T-cell (primary cell): ENCODE measurements at places on chromosomes 11 and 22.

GRCh38 chr11:77705195-77705875 lies 67.7 kb upstream of the CLNS1A start:
- H3K4me1 ChIP-seq: peaks cover 4% of the 10 kb centered on the region
- H3K4me3 ChIP-seq: no peak overlapping the region
- no peaks in the 10 kb centered on the region for H3K27me3 ChIP-seq
- H3K36me3 ChIP-seq: peaks cover 22% of the 10 kb centered on the region
- no peak overlapping the region for H3K27ac ChIP-seq
- no peak for DNase-seq

GRCh38 chr11:67286621-67287333 lies 2.3 kb upstream of the ANKRD13D start:
- no peak for DNase-seq
- H3K4me1 ChIP-seq: peaks cover 17% of the 10 kb centered on the region
- peak overlapping the region; percentile 96 for H3K27ac ChIP-seq
- no peaks in the 10 kb centered on the region for H3K27me3 ChIP-seq

- no peak for DNase-seq
- H3K4me3 ChIP-seq: no peak overlapping the region
- H3K27ac ChIP-seq: no peak overlapping the region
Measured at GRCh38 chr11:78231962-78232501, 43.3 kb downstream of the USP35 start.

GRCh38 chr11:102685754-102686153 lies 19.8 kb downstream of the MMP27 start:
- no peak overlapping the region for H3K27ac ChIP-seq
- H3K27me3 ChIP-seq: no peaks in the 10 kb centered on the region
- no peaks in the 10 kb centered on the region for H3K4me1 ChIP-seq
- no peak overlapping the region for H3K4me3 ChIP-seq

DNA sequence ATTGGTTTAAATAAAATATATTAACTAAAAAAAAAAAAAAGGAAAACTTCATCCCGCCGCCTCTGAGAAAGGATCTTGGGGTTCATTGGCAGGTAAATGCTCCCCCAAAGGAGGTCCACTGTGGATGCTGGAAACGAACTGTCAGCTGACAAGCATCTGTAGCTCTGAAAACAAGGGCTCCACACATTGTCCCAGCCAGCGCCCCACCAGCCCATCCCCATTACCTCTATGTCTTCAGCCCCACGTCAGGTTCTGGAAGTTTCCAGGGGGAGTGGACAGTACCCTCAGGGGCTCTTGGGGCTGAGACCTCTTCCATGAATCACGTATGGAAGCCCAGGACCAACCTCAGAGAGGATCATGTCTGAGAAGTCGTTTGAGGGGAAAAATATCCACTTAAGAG lies 66.4 kb upstream of the WNT7B start:
- H3K36me3 ChIP-seq: no peaks in the 10 kb centered on the region
- peak overlapping the region; percentile 55 for H3K4me3 ChIP-seq

DNA sequence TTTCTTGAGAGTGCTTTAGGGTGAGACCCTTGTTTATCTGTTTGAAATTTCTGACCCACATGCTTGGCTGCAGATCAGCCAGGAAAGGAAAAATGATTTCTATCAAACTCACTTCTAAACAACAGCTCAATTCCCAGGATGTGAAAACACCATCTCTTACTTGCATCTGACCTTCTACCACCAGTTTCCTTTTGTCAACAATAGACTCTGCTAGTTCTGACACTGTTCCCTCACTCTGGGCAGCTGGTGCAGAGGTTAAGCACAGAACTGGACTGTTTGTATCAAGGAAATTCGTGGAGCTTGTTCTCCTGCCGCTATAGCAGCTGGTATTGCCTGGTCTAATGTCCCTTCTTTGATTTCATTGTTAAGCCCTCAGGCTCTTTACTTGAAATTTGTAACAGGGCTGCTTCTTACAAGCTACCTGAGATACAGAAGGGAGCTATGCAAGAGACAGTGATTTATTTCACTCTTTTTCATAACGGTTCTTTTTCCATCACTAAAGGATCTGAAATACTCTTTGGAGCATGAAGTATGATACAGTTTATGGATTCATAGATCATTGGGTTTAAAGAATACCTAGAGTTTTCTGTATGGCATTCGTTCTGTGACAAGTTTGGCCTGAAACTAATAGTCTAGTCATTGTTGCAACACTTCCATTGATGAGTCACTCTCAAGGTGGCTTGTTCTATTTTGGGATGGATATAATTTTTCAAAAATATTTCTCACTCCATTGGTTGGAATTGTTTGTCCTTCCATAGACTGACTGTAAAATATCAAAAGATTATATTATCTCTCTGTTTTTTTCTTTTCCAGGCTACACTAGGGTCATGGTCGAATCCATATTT lies 178.2 kb upstream of the ZC3H12C start:
- no peaks in the 10 kb centered on the region for H3K36me3 ChIP-seq
- no peak for DNase-seq
- no peaks in the 10 kb centered on the region for H3K27me3 ChIP-seq
- no peaks in the 10 kb centered on the region for H3K4me1 ChIP-seq
- H3K27ac ChIP-seq: no peak overlapping the region

DNA sequence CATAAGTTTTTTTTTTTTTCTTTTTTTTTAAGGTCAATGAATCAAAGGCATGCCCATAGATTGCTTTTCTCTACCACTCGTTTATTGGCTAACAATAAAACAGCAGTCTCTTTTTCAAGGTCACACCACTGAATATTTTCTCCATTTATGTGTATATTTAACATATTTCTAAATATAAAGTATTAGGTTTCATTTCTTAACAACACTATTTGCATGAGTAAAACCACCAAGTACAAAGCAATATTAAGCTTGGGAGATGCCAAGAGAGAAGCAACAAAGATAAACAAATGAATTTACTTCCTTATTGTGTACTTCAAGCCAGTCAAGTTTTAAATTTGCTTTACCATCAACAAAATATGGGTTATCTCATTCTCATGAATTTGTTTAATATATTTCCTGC lies 708.9 kb upstream of the CCDC179 start:
- H3K4me1 ChIP-seq: no peaks in the 10 kb centered on the region
- H3K27me3 ChIP-seq: no peaks in the 10 kb centered on the region
- H3K4me3 ChIP-seq: no peak overlapping the region
- no peak for DNase-seq

DNA sequence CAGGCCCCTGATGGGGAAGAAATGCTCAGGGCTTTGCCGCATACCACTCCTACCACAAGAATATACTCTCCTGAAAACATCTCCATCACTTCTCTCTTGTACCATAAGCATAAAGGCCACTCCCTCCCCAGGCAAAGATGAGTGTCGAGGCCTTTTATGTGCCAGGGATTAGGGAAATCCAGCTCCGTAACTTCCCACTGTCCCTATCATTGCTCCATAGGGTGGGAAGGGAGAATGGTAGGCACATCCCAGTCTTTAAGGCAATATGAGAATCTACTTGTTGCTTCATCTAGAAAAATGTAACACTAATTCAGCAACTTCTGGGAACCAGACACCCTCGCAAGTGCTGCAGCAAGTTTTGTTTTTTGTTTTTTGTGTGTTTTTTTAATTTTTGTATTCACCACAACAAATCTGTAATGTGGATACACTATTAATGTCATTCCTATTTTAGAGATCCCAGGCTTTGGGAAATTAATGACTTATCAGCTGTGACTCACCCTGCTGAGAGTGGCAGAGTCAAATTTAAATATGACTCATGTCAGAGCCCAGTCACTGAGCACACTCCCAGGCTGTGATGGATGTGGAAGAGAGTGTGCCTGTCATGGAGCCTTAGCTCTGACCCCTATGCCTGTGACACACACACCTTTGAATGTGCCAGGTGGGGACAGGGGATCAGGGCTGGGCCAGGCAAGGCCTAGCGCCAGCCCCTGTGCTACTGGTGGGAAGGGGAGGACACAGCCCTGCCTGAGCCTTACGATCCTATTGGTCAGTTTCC lies 23.4 kb downstream of the PANX1 start:
- H3K4me1 ChIP-seq: peaks cover 6% of the 10 kb centered on the region
- no peak for DNase-seq
- H3K27me3 ChIP-seq: no peaks in the 10 kb centered on the region
- H3K4me3 ChIP-seq: no peak overlapping the region

DNA sequence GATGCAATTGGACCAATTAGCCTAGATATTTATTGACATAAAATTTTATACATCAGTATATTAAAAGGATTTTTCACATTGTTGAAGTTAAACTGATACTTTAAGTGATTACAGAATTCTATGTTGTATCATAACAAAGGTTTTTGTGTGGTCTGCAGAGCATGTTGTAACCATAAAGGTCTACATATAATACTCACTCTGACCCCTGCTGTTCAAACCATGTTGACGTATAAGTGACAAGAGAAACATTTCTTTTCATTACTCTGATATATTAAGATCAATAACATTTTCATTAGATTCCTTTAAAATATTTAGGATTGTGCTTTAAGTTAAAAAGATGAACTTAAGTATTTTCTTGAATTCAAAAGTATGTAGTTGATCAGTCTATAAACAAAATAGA lies 63.9 kb downstream of the GAS2 start:
- no peak overlapping the region for H3K27ac ChIP-seq
- no peak overlapping the region for H3K4me3 ChIP-seq
- no peaks in the 10 kb centered on the region for H3K36me3 ChIP-seq
- no peaks in the 10 kb centered on the region for H3K27me3 ChIP-seq

DNA sequence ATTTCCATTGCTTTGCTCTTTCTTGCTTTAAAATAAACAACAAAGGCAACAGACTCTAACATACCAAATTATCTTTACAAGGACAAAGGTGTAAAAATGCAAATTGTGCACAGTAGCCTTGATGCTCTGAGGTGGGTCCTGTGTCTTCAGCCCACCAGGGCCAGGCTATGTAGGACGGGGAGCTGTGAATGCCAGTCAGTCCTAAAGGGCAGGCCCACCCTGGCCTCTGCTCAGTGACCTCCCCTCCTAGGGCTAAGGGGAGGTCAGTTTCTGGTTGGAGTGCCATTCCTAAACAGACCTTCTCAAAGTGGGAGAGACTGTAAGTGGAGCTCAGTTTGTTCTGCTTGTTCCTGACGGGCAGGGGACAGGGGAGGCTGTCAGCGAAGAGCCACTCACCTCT lies 78.0 kb upstream of the SUSD2 start:
- no peak for DNase-seq

DNA sequence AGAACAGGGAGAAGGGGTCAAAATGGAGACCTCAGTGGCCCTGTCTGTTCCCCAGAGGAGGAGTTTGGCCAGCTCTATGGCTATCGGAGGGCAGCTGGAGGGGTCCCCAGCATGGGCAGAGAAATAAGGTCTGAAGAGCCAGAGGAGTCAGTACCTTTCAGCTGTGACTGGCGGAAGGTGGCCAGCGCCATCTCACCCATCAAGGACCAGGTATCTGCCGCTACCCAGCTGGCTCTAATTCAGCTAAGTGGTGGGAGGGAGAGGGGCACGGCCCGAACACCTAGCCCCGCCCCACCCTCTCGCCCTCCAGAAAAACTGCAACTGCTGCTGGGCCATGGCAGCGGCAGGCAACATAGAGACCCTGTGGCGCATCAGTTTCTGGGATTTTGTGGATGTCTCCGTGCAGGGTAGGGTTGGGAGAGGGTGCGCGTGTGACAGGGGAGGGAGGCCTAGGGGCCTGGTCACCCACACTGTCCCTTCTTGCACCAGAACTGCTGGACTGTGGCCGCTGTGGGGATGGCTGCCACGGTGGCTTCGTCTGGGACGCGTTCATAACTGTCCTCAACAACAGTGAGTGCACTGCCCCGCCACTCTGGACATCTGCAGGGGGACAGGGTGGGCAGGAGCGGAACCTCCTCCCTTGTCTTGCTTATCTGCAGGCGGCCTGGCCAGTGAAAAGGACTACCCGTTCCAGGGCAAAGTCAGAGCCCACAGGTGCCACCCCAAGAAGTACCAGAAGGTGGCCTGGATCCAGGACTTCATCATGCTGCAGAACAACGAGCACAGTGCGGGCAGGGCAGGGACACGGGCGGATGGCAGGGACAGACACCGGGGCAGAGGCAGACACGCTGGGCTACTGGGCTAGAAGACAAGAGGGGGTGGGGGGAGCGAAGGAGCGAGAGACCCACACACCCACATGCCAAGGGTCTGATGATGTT lies 2.8 kb downstream of the CTSW start:
- peaks cover 64% of the 10 kb centered on the region for H3K4me1 ChIP-seq
- no peak for DNase-seq
- H3K27ac ChIP-seq: no peak overlapping the region
- no peaks in the 10 kb centered on the region for H3K27me3 ChIP-seq
- no peak overlapping the region for H3K4me3 ChIP-seq

GRCh38 chr11:86255896-86256295 lies 11.3 kb downstream of the EED start:
- no peak overlapping the region for H3K27ac ChIP-seq
- no peak overlapping the region for H3K4me3 ChIP-seq
- H3K36me3 ChIP-seq: no peaks in the 10 kb centered on the region
- no peak for DNase-seq
- no peaks in the 10 kb centered on the region for H3K27me3 ChIP-seq
- H3K4me1 ChIP-seq: no peaks in the 10 kb centered on the region

- DNase-seq: no peak
- no peak overlapping the region for H3K4me3 ChIP-seq
- peaks cover 48% of the 10 kb centered on the region for H3K36me3 ChIP-seq
- H3K27ac ChIP-seq: no peak overlapping the region
- H3K4me1 ChIP-seq: no peaks in the 10 kb centered on the region
- no peaks in the 10 kb centered on the region for H3K27me3 ChIP-seq
Measured at GRCh38 chr22:41352058-41352457, 29.7 kb upstream of the TEF start.

- H3K27me3 ChIP-seq: peaks cover 87% of the 10 kb centered on the region
- H3K4me1 ChIP-seq: no peaks in the 10 kb centered on the region
- H3K27ac ChIP-seq: no peak overlapping the region
- H3K4me3 ChIP-seq: no peak overlapping the region
Measured at GRCh38 chr11:62921573-62922188, 518 bp upstream of the CHRM1 start.

- H3K4me1 ChIP-seq: no peaks in the 10 kb centered on the region
- peaks cover 14% of the 10 kb centered on the region for H3K36me3 ChIP-seq
- no peak for DNase-seq
- no peak overlapping the region for H3K4me3 ChIP-seq
- H3K27me3 ChIP-seq: no peaks in the 10 kb centered on the region
- no peak overlapping the region for H3K27ac ChIP-seq
Measured at GRCh38 chr11:85725510-85726258, 39.7 kb upstream of the CCDC89 start.

DNA sequence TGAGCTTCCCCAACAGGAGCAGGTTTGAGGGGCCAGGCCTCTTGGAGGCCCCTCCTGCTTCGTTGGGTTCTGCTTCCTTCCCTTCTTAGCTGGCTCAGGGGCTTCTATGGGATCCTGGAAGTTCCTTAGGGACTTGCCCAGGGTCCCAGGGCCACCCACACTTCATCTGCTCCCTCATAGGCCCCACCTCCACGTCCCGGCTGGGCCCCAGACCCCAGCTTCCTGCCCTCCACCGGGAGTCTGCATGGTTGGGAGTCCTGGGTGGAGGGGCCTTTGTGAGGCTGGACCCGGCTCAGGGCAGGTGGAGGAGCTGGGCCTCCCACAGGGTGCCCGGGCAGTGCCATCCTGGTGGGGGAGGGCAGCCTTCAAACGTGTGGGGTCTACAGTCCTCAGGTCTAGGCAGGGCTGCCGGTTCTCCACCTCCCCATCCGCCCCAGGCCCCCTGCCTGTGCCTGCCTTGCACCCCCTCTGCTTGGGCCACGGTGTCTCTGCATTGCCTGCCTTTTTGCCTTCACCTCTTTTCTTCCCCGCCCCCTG lies 11.6 kb downstream of the OTUB1 start:
- H3K27me3 ChIP-seq: peaks cover 10% of the 10 kb centered on the region
- no peak overlapping the region for H3K4me3 ChIP-seq
- no peak overlapping the region for H3K27ac ChIP-seq
- H3K4me1 ChIP-seq: peaks cover 7% of the 10 kb centered on the region
- H3K36me3 ChIP-seq: peaks cover 41% of the 10 kb centered on the region
